Retina (tissue), 1 donor: ENCODE measurements at places on chromosomes 13 and 19.

GRCh38 chr13:55560331-55560730 is 1580.4 kb upstream of the PRR20A start:
- DNase-seq: no peak

GRCh38 chr19:48760504-48761205 is 5.3 kb downstream of the FGF21 start:
- DNase-seq: no peak

DNA sequence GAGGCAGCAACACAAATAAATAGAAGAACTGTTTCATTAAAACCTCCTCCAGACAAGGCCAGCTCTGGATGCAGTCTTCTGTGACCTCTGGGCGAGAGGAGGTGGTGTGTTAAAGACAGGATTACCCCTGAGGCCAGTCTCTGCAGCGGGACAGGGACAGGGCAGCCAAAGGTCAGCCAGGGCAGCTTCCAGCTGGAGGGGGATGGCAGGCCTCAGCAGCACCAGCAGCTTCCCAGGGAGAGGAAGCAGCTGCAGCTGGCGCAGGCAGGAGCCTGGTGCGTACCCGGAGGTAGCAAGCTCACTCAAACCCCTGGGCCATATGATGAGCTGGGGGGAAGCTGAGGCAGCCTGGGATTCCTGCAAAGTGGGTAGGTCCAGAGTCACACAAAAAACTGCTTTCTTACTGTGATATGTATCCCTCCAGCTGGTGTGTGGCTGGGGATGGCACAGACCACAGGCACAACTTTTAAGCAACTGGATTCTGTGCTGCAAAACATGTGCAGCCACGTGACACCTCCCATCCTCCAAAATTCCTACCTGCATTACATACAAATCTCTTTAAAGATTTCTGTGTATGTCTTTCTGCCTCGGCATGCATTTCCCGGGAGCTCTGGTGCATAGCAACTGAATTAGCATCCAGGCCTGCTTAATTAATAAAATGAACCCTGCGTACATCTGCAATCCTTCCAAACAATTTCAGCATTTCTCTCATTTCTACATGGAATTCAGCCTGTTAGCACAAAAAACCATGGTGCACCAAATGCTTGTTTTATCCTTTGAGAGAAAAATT is 238.3 kb upstream of the MAB21L1 start:
- peak; percentile 73 for DNase-seq

GRCh38 chr13:46580362-46580839 is 27.4 kb downstream of the LRCH1 start:
- DNase-seq: no peak

GRCh38 chr13:113123226-113124201 is 915 bp downstream of the F10 start:
- no peak for DNase-seq

- no peak for DNase-seq
Observed at GRCh38 chr13:55000844-55001243, 1972.2 kb downstream of the OLFM4 start.

GRCh38 chr19:30119180-30119908 is 177.3 kb downstream of the URI1 start:
- no peak for DNase-seq

DNA sequence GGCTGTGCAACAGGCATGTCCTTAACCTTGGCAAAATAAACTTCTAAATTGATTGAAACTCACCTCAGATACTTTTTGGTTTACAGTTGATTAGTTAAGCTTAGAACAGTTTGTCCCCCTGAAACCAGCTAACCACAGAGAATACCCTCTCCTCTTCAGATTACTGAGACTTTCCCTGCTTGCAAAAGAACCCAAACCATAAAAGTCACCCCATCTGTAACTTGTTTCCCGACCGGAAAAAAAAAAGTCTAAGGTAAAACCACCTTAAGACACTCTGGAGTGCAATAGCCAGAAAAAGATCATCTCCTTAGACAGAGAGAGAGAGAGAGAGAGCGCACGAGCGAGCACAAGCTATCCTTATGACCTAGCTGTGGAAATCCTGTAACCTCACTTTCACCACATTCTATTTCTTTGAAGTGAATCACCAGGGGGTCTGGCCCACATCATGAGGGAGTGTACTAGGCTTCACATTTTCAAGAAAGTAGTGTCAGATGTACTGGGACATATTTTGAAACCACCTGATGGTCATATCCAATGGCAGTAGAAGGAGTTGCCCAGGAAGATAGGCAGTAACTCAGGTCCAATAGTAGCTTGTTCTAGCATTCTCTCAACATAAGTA is 11.1 kb upstream of the GTF2F2 start:
- DNase-seq: no peak

- no peak for DNase-seq
Observed at GRCh38 chr13:92259523-92259922, 861.1 kb downstream of the GPC5 start.

DNA sequence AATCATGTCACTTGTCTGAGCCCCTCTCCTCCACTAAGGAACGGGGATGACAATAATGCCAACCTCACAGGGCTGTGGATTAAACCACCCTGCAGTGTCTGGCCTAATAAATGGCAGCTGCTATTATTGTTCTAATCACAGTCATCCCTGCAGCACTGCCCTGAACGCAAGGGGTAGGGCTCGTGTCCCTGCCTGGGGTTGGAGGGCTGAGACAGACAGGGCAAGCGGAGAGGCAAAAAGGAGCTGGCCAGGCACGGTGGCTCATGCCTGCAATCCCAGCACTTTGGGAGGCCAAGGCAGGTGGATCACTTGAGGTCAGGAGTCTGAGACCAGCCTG is 10.2 kb upstream of the KPTN start:
- DNase-seq: peak; percentile 28

- DNase-seq: no peak
Observed at GRCh38 chr19:676007-676338, 219 bp upstream of the FSTL3 start.

- DNase-seq: peak; percentile 62
Observed at GRCh38 chr13:80945328-80945727, 604.4 kb upstream of the SPRY2 start.

DNA sequence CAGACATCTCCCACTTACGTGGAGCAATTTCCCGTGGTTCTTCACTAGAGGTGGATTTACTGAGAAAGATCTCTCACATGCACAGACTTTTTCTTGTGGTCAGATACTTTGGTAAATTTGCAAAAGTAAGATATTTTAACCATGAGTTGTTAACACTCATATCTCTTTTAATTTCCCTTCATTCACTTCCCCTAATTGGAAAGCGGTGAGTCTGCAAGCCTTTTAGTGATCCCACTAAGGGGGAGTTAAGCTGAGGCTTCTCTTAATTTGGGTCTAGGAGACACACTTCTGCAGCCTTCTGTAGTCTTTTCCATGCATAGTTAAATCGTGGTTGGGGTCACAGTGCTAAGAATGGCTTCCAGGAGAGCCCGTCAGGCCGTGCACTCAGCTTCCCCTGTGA is 30.7 kb upstream of the SERPINE3 start:
- no peak for DNase-seq

DNA sequence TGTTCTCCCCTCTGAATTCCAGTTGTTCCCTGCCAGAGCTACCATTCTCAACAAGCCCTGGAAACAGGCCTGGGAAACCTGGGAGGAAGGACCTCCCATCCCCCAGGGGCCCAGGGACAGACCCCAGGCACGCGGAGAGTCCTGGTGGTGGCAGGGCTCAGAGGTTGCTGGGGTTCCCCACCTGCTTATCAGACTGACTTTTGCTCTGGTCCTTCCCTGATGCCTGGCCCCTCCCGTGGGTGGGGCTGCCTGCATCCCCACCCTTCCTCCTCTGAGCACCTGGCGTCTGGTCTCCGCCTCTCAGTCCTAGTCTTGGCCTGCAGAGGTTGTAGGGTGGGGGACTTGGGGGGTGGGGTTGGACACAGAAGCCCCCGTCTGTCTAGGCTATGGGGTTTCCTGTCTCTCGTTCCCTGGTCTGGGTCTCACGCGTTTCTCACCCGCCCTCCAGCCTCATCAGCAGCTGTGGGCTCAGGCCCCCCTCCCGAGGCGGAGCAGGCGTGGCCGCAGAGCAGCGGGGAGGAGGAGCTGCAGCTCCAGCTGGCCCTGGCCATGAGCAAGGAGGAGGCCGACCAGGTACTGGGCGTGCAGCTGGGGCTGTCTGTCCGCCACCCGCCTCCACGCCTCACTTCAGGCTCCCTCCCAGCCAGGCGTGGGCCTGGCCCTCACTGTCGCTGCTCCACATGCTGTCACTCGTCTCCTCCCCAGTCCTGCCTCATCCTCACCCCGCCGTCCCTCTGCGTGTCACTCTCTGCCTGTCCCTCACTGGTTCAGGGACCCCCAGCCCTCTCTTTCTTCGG is 13.6 kb downstream of the EPN1 start:
- peak; percentile 16 for DNase-seq

- DNase-seq: no peak
Observed at GRCh38 chr13:45481688-45482087, 16.9 kb downstream of the COG3 start.

DNA sequence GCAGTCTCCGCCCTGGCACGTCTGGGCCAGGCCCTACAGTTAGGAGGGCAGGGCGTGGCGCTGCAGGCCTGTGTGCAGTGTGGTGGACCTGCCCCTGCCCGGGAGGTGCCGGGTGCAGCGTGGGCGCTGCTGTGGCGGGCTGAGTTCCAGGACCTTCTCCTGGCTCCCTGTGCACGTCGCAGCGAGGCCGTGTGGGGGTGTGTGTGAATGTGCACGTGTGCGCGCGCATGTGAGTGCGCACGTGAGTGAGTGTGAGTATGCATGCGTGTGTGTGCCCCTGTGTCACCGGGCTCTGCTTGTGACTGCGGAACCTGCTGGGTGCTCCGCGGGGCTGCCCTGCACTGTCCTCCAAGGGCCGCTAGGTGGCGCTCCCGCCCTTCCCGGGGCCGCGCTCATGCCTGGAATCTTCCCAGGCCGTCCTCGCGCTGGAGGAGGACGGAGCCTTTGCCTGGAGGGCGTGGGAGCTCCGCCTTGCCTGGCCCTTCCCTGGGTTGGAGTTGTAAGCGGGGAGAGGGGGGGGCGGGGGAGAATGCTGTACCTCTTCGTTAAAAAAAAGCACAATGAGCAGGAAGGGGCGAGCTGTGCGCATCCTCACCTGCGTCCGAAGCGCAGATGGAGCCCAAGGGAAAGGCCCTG is 79.3 kb downstream of the KDM4B start:
- DNase-seq: peak; percentile 97

GRCh38 chr19:48991873-48992580 is 1.1 kb downstream of the GYS1 start:
- DNase-seq: no peak

DNA sequence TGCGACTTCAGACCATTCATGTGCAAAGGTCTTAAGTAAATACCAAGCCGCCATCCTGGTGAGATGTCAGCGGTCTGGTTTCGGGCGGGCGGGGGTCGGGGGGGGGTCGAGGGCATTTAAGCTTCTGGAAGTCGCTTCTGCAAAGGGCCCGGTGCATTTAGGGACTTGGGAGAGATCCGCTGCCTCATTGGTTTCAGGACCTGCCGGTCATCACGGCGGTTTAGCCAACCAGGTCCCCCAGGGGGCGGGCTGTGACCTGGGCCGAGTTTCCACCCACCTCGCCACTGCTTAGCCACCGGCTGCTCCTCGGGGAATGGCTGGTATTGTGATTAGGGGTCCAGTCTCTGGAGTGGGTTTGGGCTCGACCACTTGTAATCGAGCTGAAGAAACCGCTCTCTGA is 7.8 kb downstream of the ANKLE1 start:
- DNase-seq: peak; percentile 51

DNA sequence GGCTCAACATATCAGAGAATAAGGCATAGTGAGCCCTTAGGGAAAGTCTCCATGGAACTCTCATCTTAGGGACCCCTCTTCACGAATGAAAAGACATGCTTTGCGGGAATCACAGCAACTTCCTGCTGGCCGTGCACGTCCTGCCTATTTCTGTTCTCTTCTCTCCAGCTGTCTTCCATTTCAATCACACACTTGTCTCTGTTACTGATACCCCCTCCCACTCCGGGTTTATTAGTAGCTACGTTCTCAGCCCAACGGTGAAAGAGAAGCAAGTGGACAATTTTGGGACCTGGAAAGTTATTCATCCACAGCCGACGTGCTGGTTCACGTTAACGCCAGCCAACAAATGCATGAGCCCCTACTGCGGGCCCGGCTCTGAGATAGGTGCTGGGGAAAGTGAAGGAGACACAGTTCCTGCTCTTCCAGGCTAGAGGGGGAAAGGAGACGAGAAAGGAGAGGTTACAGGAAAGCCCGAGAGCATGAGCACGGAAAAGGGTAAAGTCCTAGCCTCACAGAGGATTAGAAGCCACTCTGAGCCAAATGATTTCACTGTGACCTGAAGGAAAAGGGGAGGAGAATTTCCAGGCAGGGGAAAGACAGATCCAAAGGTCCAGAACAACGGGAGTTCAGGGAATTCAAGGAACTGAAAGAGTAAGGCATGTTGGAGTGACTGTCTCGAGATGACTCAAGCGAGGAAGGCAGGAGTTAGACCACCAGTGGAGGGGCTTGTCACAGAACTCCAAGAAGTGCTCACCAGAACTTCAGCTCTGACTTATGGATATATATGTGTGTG is 81.8 kb upstream of the CLDN10 start:
- no peak for DNase-seq

DNA sequence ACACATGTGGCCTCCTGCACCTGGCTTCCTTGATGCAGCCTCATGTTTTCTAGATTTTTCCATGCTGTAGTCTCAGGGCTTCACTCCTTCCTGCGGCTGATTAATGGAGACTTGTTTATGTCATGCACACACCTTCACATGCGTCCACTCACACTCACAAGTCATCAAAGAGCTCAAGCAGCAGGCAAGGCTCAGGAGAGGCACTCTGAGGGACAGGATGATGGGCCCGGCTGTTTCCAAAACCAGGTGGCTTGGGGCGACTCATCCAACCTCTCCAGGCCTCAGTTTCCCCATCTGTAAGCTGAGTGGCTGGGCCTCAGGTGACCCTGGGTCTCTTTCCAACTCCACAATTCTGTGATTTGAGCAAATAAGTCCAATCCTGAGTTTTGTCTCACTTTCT is 36.9 kb downstream of the RASA3 start:
- DNase-seq: no peak

- DNase-seq: peak; percentile 98
Observed at GRCh38 chr19:48965040-48965805, at the start of gene FTL. Gene FTL, plus strand, starts transcription at chr19:48965309. Its CDS starts 199 bp downstream, at chr19:48965508.

DNA sequence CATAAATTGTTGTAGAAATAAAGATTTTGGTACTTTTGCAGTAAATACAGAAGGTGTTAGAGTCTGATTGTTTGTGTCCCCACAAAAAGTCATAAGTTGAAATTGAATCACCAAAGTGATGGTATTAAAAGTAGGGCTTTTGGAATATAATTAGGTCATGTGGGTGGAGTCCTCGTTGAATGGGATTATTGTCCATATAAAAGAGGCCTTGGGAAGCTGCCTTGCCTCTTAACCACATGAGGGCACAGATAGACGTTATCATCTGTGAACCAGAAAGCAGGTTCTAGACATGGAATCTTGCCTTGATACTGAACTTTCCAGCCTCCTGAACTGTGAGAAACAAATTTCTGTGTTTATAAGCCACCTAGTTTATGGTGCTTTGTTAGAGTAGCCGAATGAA is 186.8 kb downstream of the PRR20E start:
- DNase-seq: no peak

DNA sequence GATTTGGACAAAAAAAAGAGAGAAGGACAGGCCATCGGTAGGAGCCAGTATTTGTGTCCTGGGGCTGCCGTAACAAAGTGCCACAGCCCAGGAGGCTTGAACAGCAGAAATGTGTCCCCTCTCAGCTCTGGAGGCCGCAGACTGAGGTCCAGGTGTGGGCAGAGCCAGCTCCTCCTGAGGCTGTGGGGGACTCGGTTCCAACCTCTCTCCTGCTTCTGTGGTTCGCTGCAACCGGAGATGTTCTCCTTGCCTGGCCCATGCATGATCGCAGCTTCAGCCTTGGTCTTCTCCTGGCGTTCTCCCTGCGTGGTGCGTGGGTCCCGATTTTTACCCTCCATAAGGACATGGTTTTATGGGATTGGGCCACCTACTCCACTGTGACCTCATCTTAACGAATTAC is 85.9 kb upstream of the SOX1 start:
- DNase-seq: no peak
